ENCODE measurements at places on chromosomes 11 and 22.
A peak's percentile ranks its signal among the peaks of the same experiment; 100 is the strongest.

DNA sequence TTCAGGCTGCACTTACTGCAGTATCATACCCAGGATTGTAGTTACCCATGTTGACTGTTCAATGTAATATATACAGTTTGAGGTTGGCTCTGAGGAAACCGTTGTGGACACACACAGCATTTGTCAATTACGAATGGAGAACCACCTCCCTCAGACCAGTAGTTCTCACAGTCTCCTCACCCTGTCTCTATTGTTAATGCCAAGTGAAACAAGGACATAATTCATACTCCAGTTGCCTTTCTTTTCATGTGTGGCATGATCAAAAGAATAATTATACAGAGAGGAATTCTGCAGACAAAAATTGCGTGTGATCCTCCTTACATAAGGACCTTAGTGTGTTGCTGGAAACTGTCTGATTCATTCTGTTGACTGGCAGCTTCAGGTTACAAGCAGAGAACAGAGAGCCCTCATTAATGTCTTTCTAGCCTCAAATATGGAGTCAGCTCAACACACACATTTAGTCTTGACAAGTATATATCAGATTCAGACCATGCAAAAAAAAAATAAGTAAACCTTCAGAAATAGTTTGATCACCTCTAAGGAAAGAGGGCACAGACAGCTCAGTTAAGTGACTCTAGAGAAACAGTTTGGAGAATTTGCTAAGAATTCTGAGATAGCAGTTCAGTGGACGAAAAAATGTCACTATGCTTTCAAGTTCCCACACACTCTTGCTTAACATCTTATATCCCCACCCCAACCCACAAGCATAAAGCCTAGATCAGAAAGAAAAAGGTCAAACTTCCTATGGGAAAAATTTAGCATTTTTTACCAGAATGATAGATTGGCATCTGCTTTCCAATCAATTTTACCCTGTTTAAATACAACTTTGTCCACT is 96.1 kb downstream of the MAML2 start:
- DNase-seq: no peak

GRCh38 chr11:8097468-8097867 is 16.5 kb downstream of the TUB start:
- DNase-seq: no peak

DNA sequence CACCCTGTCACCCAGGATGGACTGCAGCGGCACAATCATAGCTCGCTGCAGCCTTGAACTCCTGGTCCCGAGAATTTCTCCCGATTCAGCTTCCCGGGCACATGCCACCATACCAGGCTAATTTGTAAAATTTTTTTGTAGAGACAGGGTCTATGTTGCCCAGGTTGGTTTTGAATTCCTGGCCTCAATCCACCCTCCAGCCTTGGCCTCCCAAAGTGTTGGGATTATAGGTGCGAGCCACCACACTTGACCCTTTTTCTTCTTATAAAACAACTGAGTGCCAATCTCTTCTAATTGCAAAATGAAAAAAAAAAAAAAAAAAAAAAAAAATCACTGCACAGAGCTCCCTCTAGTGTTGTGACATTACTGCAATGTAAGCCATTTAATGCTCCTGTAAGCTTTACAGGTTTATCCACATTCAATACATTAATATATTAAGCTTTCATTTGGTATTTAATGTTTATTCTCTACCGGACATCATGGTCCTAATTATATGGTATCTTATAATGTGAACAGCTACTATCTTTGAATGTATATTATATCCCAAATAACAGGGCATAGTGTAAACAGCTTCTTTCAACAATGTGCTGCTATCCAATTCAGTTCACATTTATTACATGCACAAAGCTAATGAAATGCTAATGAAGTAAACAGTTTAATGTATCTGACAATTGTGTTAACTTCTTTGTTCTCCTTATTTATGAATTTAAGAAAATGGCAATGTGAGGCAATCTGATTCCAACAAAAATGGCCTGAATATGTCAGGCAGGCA is 44.6 kb downstream of the COPB1 start:
- no peak for DNase-seq

DNA sequence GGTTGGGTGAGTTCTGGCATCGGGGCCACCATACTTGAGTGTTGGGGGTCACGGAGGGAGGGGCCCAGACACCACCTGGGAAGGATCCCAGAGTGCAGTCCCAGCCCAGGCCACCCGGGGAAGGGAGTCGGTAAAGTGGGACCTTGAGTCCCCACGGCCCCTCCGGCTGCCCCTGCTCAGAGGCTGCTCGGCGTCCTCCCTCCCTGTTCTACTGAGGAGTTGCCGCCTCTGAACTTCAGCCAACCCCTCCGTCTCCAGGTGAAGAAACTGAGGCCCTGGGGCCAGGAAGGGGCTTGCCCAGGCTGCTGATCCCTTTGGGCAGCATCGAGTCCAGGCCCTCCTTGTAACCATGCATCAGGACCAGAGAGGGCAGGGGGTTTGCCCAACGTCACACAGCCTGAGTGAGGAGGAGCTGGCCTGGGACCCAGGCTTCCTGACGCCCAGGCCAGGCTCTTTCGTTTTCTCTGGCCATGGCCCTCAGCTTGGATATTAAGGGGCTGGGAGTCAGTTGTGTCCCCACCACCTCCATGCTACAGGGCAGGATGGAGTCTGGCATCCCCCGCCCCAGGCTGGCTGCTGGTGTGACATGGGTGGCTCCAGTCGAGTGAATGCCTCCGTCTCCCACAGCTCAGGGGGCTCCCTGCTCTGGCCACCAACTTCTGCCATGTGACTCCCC is 1.3 kb downstream of the PARVG start:
- DNase-seq: no peak

DNA sequence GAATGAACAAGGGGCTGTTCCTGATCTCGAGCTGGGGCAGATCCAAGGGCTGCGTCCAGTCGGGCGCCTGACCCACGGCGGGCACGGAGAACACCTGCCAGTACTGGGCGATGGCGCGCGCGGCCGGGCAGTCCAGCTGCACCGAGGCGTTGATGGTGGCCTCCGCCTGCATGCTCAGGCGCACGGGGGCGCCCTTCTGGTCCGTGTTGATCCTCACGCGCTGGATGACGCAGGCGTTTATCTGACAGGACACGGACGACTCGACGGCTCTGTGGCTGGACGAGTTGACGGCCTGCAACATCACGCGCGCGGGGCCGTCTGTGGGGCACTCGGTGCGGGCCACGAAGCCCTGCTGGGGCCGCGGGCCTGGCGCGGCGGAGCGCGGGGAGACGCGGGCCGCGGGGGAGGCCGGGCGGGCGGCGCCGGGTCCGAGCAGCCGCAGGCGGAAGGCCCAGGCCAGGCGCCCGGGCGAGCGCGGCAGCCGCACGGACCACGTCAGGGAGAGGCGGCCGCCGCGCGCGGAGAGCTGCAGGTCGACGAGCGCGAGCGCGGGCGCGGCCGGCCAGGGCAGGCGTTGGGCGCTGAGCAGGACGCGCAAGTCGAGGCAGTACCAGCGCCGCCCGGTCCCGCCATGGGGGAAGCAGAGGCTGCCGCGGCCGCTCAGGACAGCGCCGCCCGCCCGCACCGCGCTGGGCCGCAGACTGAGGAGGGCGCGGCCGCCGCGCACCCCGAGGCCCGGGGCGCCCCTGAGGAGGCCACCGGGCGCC is 511 bp downstream of the PKDREJ start:
- peak; percentile 66 for DNase-seq

DNA sequence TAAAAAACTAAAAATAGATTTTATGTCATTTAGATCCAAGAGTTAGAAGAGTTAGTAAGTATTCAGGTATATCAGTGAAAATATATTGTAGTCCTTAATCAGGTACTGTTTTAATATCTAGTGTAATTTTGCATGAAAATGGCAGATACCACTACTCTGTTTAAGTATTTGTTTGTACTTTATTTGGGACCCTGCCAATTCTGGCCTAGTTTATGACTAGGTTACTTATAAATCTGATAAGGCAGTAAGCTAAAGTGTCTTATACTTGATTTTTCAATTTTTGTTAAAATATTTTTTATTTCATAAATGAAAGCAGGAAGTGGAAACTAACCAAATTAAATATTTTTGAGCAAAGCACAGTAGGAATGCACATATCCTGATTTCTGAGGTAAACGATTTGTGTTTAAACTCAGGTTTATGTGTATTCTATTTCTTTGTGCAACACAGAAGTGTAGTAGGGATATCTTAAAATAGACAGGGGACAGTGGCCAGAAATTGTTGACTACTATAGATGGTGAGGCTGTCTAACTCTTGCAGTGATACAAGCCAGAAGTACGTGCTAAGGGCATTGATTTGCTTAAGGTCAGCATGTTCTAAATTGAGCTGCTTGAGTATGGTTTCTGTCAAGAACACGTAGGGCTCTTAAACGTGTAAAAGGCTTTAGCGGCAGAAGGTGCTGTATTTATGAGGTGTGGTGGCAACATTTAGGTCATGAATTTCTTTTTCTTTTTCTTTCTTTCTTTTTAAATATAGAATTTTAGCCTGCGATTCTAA is 34.0 kb downstream of the HIPK3 start:
- DNase-seq: no peak

GRCh38 chr11:15526032-15526431 is 411.3 kb downstream of the INSC start:
- no peak for DNase-seq

GRCh38 chr22:23197836-23198235 is 17.5 kb downstream of the BCR start:
- no peak for DNase-seq

- DNase-seq: no peak
Observed at GRCh38 chr11:40354121-40354520, 1105.3 kb downstream of the LRRC4C start.

All from thyroid gland (tissue), 4 donors.